ENCODE measurements at places on chromosomes 12 and 14.

- DNase-seq, result no peak
Measured at GRCh38 chr14:58071341-58071740, 80.7 kb downstream of the ARMH4 start.

GRCh38 chr14:95095996-95096395, 61.3 kb downstream of the DICER1 start:
- DNase-seq, result no peak

DNA sequence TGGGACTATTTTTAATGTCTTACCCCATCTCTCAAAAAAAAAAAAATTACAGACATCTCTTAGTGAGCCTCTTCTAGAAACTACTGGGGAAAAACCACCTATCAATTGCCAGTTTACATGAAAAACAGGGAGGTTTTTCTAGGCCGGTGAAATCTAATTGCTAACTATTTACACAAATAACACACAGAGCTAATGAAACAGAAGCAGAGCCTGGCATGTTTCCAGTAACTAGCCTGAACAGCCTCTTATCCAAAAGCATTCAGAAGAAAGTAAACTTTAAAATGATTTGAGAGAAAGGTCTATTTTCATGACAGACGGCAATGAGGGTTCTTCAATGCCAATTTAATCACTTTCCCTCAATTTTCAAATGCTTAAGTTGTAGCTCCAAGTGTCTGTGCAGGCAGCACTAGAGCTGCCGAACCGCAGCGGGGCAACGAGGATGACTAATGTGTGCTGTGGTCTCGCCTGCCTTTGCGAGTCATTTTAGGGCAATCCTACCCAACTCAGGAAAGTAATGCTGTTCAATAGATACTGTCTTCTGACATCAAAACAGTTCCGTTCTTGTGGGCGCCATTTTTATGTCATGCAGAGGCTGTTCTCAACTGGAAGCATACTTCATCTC, 84.6 kb downstream of the SETD3 start:
- DNase-seq, result no peak

DNA sequence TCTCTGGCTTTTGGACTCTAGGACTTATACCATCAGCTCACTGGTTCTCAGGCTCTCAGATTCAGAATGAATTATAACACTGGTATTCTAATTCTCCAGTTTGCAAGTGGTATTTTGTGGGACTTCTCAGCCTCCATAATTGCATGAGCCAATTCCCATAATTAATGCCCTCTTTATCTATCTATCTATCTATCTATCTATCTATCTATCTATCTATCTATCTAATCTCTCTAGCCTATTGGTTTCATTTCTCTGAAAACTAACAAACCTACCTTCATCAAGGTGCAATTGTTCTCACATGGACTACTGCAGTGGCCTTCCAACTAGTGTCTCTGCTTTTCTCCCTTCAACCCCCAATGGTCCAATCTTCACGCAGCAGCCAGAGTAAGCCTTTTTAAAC, 507.4 kb downstream of the ETNK1 start:
- no peak for DNase-seq

- no peak for DNase-seq
Measured at GRCh38 chr14:48333221-48333920, 658.0 kb upstream of the MDGA2 start.

DNA sequence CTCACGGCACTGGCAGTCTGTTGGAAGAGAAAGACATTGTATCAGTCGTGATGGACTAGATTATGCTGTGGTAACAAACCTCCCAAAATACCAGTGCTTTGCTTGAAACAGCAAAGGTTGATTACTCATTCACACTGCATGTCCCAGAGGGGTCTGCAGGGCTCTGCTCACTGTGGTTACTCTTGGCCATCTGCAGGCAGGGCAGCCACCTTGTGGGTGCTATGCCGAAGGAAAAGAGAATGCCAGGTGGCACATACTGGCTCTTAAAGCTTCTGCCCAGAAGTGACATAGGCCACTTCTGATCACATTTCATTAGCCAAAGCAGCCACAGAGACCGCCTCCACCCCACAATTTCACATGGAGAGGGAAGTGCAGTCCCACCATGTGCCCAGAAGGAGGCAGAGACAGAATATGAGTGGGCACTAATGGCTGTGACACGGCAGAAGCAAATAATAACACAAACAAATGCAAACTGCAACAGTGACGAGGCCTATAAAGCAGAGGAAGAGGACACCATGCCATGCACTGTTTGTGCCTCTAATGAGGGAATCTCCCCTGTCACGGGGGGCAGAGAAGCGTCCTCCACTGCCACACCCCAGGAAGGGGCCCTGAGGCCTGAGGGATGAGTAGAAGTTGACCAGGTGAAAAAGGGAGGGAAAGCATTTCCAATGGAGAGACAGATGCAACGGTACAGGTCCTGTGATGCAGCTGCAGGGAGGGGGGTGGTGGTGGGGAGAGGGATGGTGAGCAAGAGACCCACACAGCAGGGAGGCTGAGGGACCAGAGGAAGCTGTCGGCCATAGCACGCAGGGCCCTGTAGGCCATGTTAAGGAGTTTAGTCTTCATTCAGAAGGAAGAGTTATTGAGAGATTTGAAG, 51.7 kb upstream of the KICS2 start:
- no peak for DNase-seq

- DNase-seq, result no peak
Measured at GRCh38 chr12:644818-645552, 18.3 kb downstream of the NINJ2 start.

GRCh38 chr12:132359971-132360370, 30.6 kb upstream of the GALNT9 start:
- no peak for DNase-seq

DNA sequence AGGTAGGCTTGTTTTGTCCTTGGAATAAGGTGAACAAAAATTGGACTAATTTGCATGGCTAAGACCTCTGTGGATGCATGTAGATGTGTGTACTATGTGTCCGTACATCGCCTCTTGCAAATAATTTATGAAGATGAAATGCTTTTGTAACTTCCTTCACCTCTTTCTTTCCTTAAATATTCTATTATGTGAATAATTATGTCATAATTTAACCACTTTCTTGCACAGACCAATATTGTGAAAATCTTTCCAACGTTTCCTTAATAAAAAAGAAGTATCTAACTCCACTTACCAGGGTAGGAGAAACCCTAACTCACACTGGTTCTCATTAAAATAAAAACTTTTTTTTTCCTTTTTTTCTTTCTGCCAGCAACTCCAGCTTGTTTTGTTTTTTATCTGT, 4.0 kb downstream of the NANOG start:
- DNase-seq, result no peak

GRCh38 chr14:53011053-53011462, 60.2 kb upstream of the FERMT2 start:
- no peak for DNase-seq

DNA sequence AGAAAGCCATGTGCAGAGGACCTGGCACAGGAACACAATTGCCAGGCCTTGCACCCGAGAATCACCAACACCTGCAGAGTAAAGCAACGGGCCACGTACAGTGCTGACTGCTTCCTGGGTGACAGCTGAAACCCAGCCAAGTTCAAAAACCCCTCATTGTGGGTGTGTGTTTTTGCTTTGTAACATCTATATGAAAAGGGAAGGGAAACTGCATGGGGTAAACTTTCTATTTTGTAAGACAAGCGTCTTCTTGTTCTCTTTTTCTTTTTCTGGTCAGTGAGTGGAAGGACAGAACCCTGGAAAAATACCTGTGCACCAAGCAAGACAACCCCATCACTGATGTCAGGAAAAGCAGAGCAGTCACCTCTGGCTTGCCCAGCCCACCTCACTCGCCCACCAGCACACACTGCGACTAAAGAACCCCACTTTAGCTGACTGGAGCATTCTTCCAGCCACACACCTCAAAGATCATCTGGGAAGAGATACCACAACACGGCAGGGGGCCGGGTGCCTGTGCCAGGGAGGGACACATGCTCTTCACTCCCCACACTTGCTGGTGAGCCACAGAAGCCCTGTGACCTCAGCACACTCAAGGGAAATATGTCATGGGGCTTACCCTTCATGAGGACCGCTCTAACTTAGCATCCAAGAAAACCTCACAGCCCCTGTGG, 172.3 kb downstream of the NDUFA12 start:
- DNase-seq, result no peak

DNA sequence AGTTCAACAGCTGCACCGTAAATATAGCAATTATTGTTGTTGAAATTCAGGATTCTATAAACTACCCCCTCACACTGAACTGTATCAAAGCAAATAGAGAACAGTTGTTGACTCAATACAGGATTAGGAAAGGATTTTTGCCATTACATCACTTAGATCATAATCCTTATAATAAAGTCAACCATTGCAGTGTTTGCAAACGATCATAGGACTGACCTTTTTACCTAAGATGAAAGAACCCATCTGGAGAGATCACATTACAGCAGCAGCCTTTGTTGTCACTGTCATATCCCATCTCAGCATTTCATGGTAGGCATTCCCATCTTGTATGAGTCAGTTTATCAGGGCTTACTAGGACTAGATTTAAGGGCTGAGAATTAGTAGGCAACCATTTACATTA, 96.1 kb downstream of the IPO8 start:
- peak; percentile 92 for DNase-seq

GRCh38 chr12:89959179-89959578, 250.5 kb upstream of the ATP2B1 start:
- no peak for DNase-seq

GRCh38 chr14:42222924-42223471, 616.3 kb downstream of the LRFN5 start:
- DNase-seq, result no peak

DNA sequence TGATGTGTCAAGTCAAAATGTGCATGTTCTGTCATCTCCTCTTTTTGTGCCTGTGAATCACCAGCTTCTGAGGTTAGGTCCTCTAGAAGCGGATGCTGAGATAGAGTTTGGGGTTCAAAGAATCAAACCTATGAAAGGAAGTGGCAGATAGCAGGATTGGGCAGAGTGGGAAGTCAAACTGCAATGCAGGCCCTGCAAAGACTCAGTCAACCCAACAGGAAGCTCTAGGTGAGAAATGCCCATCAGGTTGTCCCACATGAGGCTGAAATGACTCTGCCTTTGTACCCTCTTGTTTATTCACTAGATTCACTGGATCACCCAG, 4.5 kb upstream of the MIA2 start:
- no peak for DNase-seq

- no peak for DNase-seq
Measured at GRCh38 chr14:99134516-99135046, 137.4 kb downstream of the BCL11B start.

DNA sequence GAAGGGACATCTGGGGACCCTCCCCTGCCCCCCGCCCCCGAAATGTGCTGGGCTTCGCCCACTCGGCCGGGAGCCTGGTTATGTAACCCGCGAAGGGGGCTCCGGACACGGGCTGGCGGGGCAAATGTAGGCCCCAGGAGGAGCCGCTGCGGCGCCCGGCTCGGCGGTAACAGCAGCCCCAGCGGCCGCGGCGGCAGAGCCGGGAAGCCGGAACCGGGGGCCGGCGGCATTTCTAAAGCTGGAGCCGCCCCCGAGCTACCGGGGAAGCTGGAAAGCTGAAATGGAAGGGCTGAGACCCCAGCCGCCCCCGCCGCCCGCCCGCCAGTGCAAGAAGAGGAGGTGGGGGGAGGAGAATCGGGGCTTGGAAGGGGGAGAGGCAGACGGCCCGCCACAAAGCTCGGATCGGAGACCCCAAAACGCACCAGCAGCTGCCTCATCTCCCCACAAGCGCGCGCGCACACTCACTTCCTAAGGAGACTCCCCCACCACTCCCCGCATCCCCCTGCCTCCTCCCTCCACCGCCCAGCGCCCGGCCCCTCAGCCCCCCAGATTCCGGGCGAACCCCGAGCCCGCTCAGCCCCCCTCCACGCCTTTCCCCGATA, 1.5 kb downstream of the KDM2B start:
- no peak for DNase-seq

DNA sequence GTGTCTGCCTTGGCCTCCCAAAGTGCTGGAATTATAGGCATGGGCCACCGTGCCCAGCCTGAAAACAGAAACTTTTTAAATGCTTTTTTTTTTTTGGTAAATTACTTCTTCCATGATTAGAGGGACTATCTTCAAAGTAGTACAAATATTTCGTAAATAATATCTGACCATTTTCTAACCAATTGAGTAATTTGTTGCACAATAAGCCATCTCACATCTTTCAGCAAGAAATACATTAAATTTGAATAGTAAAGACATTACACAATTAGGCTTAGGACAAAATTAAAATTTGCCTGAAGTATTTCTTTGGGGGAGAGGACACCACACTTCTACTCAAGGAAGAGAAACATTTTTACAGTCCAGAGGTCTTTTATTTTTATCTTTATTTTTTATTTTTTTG, 84.7 kb upstream of the STRN3 start:
- no peak for DNase-seq

DNA sequence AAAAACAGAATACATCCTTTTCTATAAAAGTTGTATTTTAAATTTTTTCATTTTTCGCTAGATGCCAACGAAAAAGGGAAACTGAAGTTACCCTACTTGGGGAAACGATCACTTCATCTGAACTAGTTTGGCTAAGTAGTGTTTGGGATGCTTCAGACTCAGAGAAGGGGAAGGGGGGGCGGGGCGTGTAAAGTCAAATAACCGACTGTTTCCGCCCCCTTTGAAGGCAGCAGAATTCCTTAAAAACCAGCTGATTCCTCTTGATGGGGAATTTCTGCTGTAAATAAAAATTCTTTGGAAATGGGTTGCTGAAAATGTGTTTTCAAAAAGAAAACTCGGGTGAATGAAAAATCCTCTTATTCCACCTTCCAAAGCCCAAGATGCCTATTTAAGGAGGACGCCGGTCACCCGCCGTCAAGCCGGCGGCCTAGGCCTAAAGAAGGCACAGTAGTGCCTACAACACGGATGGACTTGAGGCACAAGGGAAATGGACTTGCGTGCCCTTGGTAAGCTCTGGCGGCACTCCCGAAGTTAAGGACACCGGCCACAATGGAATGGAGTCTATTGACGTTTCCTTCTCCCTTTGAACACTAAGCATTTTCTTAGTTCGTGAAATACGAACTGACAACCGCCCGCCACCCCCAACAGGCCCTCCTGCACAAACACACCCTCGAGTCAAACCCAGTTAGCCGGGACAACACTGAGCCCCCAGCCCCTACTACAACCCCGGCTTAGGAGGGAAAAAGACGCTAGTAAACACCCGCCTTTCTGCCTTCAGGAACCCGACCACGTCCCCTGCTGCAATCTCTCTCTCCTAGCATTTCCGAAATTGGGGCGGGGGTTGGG, 1.9 kb downstream of the ATXN2 start:
- no peak for DNase-seq

DNA sequence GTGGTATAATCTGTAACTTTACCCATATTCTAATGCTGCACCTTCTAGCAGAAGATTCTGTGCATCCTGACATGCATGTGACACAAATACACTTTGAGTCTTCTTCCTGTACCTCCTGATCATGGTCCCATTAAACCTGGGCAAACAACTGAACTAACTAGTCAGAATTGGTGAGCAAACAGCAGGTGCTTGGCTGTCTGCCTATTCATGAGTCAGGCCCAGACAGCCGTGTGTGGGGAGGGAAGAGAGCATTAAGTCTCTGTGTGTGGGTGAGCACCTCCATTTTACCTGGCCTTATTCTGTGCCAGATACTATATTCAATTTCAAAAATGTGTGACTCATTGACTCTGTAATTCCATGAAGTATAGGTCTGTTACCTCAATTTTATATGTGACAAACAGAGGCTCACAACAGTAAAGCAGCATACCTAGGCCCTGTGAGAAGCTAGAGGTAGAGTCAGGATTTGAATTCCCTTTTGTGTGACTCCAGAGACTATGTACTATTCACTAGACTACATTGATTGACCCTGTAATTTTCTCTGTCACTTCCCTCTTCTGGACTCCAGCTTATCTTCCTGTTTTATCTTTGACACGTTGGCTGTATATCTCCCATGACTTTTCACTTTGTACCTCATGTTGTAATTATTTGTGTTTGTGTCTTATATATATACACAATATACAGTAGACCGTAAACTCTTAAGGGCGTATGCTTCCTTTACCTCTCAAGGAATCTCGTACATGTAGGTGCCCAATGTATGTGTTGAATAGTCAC, 32.2 kb downstream of the SUSD6 start:
- DNase-seq, result peak; percentile 82
